Stimulated activated CD4-positive, alpha-beta T cell treated with anti-CD3 and anti-CD28 coated beads, Interleukin-2, amount 100 ng/mL, for 48 hours (primary cell): ENCODE measurements at places on chromosomes 6 and 20.

DNA sequence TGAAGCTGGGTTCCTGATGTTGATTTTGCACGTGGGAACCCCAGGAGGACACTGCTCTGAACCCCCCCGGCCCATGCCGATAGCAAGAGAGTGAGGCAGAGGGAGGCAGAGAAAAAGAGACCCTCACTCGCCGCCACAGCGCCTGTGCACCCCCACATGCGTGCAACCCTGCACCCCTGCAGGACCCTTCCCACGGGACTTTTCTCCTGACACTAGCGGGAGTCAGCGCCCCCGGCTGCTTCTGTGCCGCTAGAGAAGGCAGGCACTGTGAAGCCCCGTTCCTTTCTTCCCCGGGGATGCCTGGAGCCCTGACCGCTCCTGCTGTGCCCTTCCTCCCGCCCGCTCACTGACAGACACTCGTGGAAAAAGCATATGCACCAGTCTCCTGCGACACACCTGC, 67.4 kb downstream of the GMPR start:
- no peak for DNase-seq

GRCh38 chr6:149056777-149057463, 260.6 kb upstream of the TAB2 start:
- no peak for DNase-seq

DNA sequence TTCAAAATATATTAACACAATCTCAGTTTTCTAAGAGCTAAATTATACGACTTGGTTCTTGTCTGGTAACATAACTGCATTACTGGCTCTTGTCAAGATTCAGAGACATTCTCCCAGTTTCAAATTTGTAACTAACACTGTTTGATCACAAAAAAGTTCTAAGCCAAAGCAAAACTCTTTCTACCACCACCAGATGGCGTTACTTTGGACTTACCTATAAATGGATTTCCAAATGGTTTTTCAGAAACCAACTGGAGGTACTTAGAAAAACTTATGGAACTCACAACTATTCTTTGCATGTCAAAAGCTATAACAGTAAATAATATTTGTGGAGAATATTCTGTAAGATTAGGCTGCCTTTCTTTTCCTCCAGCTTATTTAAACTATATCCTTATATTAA, 34.2 kb upstream of the GFRAL start:
- no peak for DNase-seq

- DNase-seq: no peak
Measured at GRCh38 chr6:36499918-36500317, 47.4 kb downstream of the STK38 start.

- DNase-seq: no peak
Measured at GRCh38 chr20:24745206-24745605, 203.9 kb upstream of the CST7 start.

- DNase-seq: peak; percentile 7
Measured at GRCh38 chr20:18019068-18019467, 38.6 kb downstream of the OVOL2 start.

DNA sequence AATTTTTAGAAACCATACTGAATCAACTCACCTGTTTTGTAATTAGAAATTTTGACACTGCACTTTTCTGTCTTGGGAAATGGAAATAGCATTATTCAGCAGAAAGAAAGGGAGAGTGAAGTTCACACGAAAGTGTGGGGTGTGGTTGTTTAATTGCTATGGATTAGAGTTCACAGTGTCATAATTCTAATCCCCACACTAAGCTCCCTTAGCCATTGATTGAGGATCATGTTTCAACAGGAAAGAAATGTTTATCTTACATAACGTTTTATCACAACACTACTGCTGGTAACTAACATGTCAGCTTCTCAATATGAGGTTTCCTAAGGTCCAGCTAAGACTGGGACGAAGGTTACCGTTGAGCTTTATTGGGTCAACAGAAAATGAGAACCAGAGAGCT, 31.4 kb upstream of the GSTA5 start:
- DNase-seq: no peak

DNA sequence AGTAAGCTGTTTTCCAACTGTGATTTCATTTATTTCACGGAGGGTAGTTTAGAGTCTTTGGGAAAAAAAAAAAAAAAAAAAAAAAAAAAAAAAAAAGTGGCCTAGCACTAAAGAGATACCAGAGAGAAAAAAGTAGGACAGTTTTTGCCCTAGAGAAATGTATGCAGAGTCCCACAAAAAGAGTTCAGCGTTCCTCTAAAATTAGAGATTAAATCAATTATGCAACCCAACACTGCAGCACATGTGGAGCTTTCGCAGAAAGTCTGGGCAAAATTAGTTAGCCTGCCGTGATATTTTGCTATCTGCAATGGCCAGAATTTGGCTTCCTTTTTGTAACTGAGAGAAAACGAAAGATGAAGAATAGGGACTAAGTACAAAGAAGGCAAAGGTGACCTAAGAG, 309.8 kb downstream of the PKHD1 start:
- DNase-seq: no peak

- no peak for DNase-seq
Measured at GRCh38 chr6:78984225-78984950, 93.7 kb downstream of the PHIP start.

- no peak for DNase-seq
Measured at GRCh38 chr6:82987416-82987815, 78.2 kb downstream of the UBE3D start.

DNA sequence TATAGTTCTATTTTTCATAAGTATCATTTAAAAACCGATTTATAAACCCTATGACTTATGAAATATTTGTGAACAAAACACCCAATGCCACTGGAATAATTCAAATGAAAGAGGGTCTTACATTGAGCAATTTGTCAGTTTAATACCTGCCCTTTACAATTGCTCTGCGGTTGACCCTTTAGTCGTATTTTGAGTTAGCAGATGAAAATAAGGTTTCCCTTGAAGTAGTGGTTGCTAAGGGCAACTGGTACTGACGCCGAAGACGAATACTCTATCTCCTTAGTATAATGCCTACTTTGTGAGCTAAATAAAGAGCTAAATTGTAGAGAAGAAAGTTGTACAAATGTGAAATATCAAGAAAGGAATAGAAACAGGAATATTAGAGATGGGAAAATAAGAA, 69.4 kb downstream of the KCNQ5 start:
- no peak for DNase-seq

DNA sequence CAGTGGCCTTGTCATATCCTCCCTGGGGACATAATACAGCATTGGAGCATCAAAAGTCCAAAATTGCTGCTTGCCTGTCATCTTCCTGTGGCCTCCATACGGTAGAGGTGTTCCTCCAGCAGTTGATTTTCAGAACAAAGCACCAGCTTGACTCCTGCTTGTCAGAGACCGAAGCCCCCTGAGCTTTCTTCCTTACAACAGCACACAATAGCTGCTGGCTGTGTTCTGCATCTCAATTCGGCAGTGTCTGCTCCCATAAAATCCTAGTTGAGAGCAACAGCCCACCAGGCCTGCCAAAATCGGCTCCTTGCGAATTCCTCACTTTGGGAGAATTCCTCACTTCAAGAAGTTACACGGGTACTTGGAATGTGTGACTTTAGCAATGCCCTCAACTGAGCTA, 372.9 kb downstream of the SAMD5 start:
- DNase-seq: no peak

DNA sequence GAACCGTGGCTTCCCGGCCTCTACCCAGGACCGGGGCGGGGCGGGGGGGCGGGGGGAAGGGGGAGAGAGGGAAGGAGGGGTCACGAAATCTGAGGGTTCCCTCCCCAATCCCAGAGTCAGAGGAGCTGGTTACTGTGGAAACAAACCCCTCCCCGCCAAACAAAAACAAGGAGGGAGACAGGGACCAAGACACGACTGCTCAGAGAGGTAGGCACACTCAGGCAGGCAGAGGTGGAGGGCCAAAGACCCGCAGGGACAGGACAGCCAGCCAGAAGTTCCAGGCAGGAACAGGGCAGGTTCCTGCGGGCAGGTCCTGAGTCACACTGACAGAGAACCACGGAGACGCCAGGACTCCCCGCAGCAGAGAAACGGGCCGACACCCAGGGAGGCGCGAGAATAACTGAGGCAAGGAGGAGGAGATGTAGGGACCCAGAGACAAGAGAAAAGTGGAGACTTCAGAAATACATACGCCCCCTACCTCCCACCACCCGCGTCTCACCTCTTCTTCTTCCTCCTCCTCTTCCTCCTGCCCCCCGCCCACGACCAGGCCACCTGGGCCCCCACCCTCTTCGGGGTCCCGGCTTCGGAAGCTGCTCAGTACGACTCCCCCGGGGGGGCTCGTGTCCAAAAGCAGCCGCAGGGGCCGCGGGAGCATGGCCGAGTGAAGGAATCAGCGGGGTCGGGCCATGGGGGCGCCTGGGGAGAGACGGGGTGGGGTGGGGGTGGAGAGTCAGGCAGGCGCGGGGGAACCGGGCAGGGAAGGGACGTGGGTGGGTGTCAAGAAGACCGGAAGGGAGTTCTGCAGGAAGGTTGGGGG, 578 bp downstream of the RGL2 start:
- DNase-seq: no peak

- no peak for DNase-seq
Measured at GRCh38 chr6:147522597-147522996, 14.1 kb downstream of the SAMD5 start.

- peak; percentile 64 for DNase-seq
Measured at GRCh38 chr6:144064402-144065212, 30.8 kb downstream of the SF3B5 start.

DNA sequence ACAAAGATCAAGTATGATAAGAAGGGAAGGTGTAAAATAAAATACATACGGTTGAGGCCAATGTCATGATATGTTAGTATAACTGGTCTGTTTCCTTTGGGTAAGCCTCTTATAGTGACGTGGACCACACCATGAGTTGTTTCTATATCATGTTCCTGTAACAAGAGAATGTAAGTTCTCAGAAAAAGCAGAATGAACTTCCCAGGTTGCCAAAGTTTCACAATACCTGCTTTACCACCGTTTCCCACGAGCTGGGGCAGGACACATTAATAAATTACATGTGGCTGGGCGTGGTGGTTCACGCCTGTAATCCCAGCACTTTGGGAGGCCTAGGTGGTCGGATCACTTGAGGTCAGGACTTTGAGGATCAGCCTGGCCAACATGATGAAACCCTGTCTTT, 42.6 kb upstream of the SLA2 start:
- DNase-seq: no peak

DNA sequence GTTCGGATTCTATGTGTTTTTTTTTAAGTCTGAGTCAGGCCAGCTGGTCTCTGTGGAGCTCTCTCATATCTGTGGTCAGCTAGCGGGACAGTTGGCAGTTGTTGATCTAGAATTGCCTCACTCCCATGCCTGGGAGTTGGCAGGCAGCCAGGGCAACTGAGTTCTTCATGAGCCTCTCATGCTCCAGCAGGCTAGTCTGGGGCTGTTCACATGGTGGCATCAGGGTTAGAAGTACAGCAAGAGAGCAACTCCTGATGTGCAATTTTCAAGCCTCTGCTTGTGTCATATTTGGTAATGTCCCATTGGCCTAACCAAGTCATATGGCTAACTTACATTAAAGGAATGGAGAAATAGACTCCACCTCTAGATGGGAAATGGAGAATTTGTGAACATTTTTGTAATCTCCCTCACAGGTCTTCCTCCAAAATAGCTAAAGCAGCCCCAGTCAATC, 6.7 kb upstream of the IFT52 start:
- no peak for DNase-seq

- no peak for DNase-seq
Measured at GRCh38 chr6:97449444-97449966, 166.5 kb upstream of the MMS22L start.
